Putamen (tissue), 1 donor: ENCODE measurements at places on chromosomes 11 and 22.
A peak's percentile ranks its signal among the peaks of the same experiment; 100 is the strongest.

- no peak for DNase-seq
Observed at GRCh38 chr22:19107730-19108074, 14.5 kb downstream of the DGCR2 start.

- DNase-seq = no peak
Observed at GRCh38 chr22:37907036-37907954, 1.2 kb downstream of the MICALL1 start.

DNA sequence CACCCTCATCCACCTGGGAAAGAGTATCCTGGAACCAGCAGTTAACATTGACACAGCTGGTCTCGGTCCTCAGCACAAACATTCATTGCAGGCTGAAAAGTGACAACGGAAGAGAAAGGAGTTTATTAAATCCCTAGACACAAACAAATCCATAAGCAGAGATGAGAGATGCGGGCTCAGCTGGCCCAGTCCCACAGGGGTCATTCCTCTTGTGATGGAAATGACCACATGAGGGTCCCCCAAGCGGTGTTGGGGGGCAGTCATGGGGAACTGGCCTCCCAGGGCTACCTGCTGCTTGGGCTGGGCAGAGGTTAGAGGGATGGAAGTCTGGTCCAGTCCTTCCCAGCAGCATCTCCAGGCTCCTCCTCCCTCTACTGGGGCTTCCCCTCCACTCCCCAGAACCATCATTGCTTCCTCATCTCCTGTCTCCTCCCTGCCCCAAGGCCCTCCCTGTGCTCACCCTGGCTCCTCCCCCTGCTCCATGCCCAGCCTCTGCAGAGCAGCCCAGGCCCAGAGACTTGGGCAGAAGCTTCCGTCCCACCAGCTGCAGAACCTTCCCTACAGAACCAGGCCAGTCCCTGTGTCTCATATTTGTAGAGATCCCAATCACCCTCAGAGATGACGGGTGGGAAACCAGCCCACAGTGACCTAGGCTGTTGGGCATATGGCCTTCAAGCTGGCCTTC lies 5.4 kb upstream of the IGLL5 start:
- DNase-seq = no peak

- no peak for DNase-seq
Observed at GRCh38 chr22:20025401-20026203, 4.7 kb downstream of the TANGO2 start.

DNA sequence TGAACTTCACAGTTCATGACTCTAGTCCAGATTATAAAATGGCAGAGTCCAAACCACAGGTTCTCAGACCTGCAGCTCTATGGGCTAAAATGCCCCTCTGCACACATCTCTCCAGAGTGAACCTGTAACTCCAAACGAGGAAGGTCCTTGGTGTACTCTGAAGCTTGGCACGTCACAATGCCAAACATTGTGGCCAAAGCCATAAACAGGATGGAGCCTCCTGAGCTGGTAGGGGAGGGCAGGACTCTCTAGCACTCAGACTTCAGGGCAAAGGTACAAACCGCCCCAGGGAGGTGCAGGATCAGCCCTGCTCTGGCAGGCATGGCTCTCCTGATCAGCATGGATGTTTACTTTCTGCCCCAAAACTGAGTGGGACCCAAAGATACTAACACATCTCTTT lies 2.3 kb downstream of the SCUBE2 start:
- no peak for DNase-seq

DNA sequence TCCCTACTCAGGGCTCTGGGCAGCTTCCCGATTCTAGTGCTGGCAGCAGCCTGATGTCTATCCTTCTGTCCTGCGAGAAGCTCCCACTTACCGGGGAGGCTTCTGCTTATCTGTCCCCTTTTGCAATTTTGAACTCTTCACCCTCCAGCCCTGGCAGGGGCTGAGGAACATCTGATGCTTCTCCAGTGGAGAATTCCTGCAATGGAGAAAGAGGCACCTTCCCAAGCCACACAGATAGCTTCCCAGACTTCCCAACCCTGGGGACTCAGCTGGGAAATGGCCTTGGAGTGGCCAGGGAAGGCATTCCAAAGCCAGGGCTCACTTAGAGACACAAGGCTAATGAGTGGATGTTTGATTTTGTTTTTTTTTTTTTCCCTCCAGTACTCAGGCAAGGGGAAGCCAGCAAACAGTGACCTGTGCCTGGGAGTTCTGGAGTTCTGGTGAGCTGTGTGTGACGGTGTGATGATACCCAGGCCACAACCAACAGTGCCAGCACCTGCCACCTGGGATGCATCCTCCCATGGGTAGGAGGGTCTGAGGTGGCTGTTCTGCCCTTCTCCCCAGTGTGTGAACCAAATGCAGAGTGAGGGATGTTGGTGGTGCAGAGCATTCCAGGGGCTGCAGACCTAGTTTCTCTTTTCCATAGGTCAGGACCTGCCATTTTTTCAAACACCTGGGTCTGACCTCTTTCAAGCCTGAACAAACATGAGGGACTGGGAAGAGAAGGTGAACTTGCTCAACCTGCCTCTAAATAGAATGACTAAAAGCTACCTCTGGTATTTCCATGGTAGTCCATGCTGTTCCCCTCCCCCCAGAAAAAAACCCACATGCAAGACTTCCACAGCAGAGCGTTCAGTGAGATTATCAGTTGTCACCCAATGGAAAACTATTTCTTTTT lies 95.1 kb downstream of the CCDC81 start:
- DNase-seq = no peak

DNA sequence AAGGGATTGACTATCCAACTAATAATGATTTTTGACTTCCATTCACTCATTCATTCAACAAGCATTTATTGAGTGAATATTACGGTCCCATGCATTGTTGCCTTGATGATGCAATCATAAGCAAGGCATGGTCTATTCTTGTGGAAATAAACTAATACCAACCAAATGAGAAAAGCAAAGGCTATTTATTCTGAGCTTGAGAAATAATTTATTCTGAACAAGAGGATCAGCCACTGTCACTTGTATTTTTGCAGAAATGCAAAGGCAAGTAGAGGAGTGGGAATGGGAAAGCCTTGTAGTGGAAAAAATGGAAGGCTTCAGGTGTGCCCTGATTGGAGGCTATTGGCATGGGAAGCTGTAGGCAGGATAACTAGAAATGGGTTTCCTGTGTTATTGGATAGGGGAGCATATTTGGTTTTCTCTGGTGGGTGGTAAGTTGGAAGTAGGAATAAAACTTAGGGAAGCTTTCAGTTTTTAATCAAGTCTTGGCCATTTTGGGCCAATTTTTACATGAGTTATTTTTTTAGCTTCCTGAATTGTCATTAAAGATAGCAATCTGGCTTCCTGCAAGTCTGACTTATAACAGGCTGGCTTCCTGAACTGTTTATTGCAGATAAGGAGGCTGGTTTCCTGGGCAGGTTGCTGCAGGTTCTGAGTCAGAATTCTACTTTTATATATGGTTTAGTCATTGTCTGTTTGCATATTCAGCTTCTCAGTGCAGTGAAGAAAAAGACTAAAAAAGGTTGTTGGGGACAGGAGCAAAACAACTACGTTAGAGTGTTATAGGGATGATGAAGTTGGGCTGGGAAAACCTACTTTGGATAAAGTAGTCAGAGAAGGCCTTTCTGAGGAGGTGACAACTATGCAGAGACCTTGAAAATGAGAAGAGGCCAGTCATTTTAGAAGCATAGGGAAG lies 106.7 kb downstream of the APIP start:
- DNase-seq = no peak

DNA sequence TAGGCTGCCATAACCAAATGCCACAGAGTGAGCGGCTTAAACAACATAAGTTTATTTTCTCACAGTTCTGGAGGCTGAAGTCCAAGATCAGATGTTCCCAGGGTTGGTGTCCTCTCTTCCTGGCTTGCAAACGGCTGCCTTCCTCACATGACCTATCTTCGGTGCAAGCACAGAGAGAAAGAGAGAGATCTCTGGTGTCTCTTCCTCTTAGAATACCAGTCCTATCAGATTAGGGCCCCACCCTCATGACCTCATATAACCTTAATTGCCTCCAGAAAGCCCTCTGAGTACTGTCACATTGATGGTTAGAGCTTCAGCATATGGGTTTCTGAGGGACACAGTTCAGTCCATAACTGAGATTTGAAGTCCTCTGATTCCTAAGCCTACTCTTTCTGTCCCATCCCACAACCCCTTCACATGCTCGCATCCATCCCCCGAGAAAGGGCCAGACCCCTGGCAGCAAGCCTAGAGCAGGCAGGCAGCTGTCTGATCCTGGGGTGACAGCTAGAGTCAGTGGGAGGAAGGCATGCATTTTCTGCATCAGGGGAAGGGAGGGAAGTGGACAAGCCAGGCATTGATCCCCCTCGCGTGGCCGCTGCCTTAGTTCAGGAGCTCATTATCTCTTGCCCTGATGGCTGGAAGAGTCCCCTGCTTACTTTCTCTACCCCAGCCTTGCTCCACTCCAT lies 114.1 kb downstream of the FAR1 start:
- DNase-seq = no peak

DNA sequence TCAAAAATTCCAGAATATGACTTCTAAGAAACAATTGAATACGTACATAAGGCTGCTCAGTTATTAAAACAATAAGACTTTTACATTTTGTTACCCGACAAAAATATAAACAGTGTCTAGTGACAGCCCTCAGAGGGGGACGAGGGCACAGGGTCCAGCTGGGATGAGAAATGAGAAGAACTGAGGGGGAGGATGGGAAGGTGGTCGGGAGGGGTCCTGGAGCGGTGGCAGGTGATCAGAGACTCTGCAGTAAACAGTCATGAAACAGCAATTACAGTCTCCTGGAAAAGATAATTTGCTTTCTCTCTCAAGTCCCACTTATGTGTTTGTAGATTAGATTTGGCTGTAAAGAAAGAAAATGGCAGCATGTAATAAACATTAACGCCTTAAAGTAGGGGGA lies 56.0 kb downstream of the PACSIN2 start:
- DNase-seq = no peak

DNA sequence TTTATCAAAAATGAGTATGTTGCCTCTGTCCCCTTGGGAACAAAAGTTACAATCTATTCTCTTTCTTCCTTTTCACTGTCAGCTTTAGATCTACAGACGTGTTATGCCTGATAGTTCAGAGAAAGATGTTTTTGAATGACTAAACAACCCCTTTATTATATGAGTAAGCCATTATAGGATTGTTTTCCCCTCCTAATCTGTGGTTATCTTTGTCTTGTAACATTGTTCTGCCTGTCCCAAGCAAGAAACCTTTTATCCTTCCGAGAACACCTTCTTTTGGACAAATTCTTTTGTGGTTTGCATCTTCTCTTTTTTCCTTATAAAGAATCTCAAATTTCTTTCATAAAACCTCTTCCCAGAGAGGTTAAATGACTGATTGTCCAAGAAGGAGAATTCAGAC lies 208.4 kb downstream of the DDX10 start:
- DNase-seq = no peak

DNA sequence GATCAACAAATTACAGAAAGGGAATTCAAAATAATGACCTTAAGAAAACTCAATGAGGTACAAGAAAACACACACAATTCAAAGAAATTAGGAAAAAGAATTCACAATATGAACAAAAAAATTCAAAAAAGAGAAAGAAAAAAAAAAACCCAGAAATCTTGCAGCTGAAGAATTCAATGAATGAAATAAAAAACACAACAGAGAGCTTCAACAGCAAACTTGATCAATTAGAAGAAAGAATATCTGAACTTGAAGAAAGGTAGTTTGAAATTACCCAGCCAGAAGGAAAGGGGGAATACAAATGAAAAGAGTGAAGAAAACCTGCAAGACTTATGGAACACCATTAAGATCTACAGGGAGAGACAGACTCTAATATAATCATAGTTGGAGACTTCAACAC lies 52.8 kb downstream of the USP35 start:
- DNase-seq = no peak

DNA sequence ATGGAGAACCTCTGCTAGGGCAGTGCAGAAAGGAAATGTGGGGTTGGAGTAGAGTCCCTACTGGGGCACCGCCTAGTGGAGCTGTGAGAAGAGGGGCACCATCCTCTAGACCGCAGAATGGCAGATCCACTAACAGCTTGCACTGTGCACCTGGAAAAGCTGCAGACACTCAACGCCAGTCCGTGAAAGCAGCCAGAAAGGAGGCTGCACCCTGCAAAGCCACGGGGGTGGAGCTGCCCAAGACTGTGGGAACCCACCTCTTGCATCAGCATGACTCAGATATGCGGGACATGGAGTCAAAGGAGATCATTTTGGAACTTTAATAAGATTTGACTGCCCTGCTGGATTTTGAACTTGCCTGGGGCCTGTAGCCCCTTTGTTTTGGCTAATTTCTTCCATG lies 8.7 kb downstream of the TSKU start:
- no peak for DNase-seq

DNA sequence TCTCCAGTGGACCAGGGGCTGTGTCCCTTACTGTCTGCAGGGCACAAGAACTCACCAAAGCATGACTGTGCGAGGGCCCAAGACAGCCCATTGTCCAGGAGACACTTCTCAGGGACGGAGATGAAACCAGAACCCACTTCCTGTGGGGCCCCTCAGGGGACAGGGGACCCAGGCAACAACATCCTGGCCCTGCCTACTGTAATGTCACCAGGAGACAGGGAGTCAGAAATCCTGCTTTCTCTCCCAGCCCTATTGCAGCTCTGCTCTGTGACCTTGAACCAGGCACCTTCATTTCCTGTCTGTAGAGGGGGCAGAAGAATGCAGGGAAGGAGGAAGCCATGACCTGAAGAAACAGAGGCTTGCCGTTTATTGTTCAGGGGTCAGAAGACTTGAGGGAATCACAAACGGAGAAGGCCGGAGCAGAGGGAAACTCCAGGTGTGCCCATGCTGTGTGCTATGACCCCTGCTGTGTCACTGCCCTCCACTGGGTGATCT lies 98.0 kb downstream of the NAT10 start:
- no peak for DNase-seq

DNA sequence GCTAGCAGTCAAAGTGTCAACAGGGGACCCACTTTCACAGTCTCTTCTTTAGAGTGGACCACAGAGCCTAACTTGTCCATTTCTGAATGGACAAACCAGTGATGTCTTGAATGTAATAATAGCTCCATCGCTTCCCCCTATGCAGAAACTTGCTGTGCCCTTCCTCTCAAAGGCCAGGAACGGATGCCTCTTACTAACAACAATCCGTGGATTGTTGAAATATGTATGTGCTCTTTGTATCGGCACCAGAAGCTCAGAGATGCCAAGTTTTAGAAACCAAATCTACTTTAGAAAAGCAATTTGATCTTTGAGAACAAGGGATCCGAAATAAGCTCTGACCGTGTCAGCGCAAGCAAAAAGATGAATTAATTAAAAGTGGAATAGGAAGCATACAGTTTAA lies 259.5 kb upstream of the POU2AF2 start:
- no peak for DNase-seq

DNA sequence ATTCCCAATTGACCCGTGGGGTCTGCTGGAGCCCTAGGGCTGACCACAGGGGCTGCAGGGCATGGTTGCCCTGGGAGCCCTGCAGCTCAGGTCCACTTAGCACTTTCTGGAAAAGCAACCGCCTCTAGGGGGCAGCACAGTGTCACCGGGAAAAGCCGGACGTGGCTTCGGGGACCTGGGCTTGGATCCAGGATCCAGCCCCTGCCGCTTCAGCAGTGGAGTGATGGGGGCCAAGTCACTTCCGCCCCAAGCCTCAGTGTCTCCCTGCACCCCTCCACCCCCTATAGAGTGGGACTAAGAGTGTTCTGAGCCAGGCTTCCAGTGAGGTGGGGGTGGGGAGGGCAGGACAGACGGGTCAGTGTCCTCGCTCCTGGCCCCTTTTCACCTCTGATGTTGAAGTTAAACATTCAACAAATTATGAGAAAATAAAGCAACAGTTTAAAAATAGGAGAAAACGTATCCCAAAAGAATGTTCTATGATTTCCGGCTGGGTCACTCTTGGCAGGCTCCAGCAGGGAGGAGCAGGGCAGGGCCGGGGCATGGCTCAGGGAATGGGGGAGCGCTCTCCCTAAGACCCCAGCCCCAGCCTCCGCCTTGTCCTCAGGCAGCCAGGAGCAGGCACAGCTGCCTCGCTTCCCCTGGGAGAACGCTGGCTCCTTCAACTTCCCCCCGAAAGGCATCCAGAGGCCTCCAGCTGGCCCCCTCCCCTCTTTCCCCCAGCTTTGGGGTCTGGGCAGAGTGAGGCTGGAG lies 96.5 kb upstream of the FGF3 start:
- DNase-seq = peak; percentile 16
